Foreskin melanocyte (primary cell): ENCODE measurements at places on chromosomes 5 and 9.

DNA sequence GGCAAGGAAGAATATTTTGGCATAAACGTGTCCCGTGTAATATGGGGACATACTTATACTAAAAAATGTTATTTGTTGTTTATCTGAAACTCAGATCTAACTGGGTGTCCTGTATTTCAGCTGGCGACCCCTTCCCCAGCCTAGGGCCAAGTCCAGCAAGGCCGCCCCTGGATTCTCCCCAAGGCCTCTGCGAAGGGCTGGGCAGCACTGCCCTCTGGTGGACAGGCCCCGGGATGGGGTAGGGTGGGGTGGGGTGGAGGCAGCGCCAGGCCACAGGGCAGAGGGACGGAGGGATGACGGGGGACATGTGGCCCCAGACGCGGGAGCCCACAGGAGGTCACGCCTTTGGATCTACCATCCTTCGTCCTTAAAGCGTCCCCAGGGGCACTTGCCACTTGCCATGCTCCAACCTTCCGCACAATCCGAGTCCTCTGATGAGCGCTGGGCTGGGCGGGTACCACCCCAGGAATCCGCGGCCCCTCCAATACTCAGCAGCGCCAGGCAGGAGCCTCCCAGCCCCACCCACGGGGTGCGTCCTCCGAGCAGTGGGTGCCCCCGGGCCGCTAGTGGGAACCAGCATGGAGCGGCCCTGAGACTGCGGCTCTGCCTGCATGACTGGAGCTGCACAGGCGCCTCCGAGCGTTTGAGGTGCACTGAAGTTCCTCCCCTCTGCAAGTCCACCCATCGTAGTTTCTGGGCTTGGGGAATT, 7.1 kb upstream of the AGPAT2 start:
- no peak for DNase-seq

- DNase-seq, result no peak
Measured at GRCh38 chr5:108857905-108858304, 110.2 kb downstream of the FER start.

- no peak for DNase-seq
Measured at GRCh38 chr5:14932902-14933469, 61.4 kb upstream of the ANKH start.

DNA sequence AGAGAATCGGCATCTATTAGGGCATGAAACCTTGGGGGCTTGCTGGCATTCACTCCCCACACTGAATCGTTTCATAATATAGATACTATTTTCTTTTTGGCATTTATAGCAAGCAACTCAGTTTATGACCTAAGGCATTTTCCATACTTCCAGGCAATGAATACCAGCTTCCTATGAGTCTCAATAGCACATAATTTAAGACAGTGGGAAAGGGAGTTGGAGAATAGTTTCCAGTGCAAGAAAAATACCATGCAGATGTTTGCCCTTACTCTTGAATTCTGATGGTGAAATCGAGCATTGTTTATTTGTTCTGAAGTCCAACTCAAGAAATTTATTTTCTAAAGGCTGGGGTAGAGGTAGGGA, 175.8 kb upstream of the KLF9 start:
- peak; percentile 97 for DNase-seq

DNA sequence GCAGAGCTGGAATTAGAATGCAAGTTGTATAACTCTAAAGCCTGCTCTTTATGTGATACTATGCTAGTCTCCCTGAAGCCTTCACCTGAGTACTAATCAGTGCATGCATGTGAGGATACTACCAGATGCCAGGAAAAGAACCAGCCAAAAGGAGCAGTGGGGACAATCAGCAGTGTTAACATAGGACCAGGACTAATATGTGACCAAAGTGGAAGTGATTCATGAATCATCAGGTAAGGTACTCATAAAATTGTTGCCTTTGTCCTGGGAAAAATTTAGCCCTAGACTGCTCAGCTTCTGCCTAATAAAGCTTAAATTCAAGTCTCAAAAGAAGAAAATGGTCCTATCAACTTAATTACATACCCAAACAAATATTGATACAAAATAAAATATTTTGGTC, 13.4 kb upstream of the TSLP start:
- no peak for DNase-seq

DNA sequence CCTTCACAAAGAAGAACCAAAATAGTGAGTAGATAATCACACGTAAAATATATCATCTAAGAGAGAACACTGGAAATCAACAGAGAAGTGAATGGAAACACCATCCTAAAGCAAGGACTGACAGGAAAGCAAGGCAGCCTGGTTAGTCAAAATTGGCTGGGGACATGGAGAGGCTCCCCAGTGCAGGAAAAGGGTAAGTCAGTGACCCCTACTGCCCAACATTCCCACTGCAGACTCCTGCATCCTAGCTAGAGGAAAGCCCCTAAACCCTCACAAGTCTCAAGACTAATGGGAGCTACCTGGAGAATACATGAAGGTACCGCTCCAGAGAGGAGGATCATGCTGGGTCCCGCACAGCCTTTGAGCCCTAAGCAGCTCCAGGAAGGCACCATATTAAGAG, 60.1 kb downstream of the ZDHHC21 start:
- DNase-seq, result no peak
